Kidney epithelial cell (primary cell): ENCODE measurements at places on chromosomes 16 and 17. TPM values are rescaled to one million over a fixed set of nuclear protein-coding genes. Genes with fewer than 3 reads are reported as not detected.

TK1 gene
- 15.0 and 21.1 TPM in 2 replicates for total RNA-seq

MYH11 gene
- 0.04 and 0.07 TPM in 2 replicates for total RNA-seq

KIF19 gene
- total RNA-seq, result not detected in 2 replicates

TNFRSF17 gene
- total RNA-seq, result not detected in 2 replicates

FAM83G gene
- 48.7 and 60.0 TPM in 2 replicates for total RNA-seq

CDR2 gene
- total RNA-seq, result 27.0 and 29.6 TPM in 2 replicates

GNG13 gene
- total RNA-seq, result not detected in 2 replicates

PAQR4 gene
- 14.2 and 15.2 TPM in 2 replicates for total RNA-seq

DNAAF8 gene
- 0.62 and 1.8 TPM in 2 replicates for total RNA-seq

PMFBP1 gene
- total RNA-seq, result 0.75 TPM in 1 of 2 replicates, not detected in the other

LGALS9C gene
- total RNA-seq, result not detected in 2 replicates

SLC43A2 gene
- total RNA-seq, result 9.1 and 15.5 TPM in 2 replicates

NOD2 gene
- 0.07 and 0.46 TPM in 2 replicates for total RNA-seq

NPIPB13 gene
- 0.46 and 0.55 TPM in 2 replicates for total RNA-seq
